ENCODE measurements at places on chromosomes 11 and 22.

GRCh38 chr11:128734103-128734831, 40.4 kb downstream of the FLI1 start:
- DNase-seq: no peak

DNA sequence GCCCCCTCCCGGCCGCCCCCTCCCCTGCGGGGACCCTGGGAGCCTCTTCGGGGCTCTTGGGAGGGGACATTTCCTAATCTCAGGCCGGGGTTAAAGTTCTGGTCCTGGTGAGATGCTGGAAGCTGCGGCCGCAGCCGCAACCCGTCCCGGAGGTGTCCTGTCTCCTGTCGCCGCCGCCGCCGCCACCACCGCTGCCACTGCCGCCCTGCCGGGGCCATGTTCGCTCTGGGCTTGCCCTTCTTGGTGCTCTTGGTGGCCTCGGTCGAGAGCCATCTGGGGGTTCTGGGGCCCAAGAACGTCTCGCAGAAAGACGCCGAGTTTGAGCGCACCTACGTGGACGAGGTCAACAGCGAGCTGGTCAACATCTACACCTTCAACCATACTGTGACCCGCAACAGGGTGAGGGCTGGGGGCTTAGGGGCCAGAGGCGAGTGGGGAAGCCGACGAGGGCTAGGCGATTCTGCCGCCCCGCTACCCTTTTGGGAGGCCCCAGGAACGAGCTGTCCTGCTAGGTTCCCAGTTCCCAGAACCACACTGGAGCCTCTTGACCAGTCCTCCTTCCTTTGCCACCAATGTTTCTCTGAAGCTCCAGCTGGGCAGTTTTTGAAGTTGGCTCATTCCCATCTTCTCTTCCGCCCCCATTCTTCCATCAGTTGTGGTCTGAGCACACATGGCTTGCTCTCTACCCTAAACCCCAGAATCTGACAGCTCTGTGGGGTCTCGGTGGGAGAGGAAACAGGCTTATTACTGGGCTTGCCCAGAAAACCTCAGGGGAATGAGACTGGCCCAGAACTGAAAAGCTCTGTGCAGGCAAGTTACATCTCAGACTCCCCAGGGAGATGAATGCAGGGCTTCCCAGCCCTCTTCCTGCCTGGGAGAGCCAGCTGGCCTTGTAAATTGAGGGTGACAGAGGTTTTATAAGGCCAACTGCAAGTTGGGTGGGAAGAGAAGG, 781 bp downstream of the SIDT2 start:
- DNase-seq: peak; percentile 39

DNA sequence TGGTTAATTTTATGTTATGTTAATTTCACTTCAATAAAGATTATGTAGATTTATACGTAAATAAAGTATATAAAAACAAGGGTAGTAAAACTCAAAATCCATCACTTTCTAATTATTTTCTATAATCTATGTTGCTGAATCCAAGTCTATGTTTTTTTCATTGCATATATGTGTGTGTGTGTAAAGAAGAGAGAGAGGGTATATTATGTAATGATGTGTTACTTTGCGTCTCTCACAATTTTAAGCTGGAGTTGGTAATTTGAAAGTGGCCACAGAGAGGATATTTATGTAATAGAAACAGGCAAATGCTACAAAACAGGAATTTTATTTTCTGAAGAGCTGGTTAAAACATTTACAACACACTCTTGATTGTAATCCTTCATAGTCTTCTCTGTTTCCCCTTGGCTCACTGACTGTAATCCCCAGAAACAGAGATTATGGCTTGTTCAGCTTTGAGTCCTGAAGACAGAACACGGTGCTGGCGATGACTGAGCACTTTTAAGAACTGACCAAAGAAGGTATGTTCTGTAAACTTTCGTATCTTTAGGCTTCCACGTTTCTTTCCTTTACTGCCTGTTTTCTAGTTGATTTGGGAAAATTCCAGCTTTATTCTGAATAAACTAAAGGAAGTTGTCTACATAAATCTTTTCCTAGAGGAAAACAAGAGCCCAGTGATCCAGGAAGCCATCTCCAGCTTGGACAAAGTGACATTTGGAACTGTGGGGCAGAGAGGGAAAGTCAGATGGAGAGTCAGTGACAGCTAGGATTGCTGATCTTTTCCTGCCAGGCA, 43.6 kb downstream of the OR2AG2 start:
- DNase-seq: no peak

GRCh38 chr11:78912778-78913177, 338.1 kb upstream of the NARS2 start:
- DNase-seq: no peak

- no peak for DNase-seq
These were observed 848.3 kb downstream of the TBC1D22A start for GRCh38 chr22:47610764-47611163.

DNA sequence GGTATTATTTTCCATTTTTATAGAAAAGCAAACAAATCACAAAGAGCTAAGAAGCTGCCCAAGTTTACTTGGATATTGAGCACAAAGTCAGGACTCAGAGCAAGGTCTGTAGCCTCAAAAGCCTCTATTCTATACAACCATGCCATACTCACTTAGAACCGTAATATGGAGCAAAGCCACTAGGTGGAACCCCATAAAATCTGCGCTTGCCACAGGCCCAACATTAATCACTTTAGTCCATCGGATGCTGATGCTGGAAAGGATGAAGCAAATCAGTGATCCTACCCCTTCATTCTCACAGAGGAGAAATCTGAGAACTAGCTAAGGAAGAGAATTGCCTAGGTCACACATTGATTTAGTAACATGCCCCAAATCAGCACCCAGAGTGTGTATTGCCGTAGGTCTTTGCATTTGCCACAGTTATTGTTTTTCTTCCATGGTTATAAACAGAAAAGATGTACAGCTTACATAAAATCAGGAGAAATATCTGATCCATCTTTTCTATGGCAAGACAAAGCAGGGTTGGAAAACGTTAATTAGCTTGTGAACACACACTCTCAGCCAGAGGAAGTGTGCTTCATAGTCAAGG, 56.7 kb upstream of the RAB38 start:
- peak; percentile 4 for DNase-seq

DNA sequence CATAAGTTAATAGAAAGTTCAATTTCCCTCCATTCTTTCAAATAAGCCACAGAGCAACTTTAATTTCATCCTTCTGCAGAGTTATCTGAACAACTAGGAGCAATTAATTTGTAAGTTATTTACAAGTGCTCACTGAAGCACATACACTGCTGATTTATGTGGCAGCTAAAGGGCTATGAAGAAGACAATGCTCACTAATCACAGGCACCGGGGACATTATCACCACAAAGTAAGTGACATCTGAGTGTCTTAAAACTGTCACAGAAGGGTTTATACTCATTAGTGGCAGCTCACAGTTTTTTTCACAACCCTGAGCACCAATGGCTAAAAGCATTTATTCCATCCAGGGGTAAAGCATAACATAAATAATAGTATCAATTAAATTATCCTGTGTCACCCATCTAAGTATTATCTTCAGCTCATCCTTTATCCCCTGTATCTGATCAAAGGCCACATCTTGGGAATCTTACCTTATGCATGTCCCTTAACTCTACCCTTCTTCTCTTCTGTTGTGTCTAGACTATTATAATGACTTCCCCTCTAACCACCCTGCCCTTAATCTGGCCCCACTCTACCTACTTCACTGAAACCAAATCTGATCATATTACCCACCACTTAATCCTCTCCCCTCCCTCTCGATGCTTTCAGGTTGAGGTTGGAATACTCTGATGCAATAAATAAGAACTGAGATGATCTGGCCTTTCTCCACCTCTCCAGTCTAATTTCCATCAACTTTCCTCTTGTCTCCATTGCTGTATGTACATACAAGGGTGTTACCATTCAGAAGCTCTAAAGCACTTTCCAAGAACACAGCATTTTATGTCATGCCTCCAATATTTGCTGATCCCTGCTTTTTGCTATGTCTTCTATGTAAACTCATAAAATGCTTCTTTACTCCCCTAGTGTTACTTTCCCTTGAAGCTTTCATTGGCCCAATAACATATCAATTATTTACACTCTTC, 252.7 kb downstream of the CASP12 start:
- no peak for DNase-seq

DNA sequence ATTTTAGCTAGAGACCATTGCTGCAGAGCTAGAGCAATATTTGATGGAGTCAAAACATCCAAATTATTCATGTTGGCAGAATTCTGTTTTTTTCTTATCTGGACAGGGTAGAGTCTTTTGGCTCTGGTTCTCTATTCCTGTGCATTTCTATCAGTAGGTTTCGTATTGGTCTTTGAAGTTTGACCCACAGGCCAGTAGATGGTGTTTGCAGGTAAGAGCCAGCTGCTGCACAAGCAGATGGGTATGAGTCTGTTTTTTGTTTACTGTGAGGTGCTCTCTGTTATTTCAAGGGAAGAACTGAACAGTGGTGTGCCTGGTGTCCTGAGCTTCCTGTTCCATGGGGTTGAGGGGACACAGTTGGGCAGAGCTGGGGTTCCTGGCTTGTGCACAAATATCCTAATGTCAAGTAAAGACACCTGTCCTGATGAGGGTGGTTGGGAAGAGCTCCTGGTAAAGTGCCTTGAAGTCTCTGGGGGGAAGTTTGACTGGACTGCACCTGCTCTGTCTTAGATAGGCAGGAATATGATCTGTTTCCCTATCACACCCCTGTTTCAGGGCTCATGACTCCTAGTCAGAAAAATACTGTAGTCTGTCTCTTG, 34.0 kb upstream of the SLC22A25 start:
- DNase-seq: no peak

GRCh38 chr22:31436132-31436531, 36.7 kb downstream of the DRG1 start:
- DNase-seq: no peak

DNA sequence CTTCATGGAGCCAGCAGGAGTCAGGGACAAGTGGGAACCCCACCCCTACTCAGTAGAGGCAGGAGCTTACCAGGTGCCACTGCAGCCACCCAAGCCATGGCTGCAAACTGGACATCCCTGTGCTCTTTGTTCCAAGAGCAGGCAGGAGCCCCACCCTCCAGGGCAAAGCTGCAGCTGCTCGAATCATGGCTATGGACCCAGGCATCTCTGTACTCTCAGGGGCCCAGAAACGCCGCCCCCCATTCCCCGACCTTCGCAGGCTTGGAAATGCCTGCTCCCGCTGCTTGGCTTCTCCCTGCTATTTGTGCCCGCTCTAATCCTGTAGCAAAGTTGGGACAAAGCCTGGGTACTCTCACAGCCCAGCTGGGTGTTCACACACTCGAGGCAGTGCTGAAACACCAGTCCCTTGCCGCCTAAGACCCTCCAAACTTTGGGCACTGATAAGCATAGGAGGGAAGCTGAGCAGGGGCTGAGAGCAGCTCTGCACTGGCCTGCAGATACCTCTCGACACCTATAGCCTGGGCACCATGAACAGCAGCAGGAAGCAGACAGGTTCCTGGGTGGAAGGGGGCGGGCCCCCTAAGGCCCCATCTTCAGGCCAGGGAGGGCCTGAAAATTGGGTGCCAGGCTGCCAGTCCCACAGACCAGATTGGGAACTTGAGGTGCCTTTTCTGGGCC, 402.4 kb downstream of the LRRC4C start:
- DNase-seq: no peak

DNA sequence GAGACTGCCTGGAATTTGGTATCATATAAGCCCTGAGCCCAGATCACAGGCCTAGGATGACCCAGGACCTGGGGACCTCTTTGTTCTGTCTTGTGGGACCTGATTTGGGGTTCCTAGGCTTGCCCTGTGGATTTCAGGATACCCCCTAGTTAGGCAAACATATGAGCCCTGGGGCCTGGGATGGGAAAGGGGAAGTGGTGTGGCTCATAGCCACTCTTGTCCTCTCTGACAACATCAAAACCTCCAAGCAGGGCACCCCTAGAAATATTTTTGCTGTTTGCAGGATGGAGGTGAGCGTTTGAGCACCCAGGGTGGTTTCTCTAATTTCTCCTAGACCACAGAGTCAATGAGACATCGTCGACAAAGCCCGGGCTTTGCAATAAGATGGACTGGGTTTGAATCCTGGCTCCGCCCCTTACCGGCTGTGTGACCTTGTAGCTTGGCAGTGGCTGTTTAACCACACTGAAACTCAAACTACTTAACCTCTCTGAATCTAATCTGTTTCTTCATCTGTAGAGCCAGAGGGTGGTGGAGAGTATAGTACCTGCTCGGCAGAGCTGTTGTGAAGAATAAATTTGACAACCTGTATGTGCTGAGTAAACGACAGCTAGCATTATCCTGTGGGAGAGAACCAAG, 5.3 kb upstream of the LRRC10B start:
- no peak for DNase-seq

DNA sequence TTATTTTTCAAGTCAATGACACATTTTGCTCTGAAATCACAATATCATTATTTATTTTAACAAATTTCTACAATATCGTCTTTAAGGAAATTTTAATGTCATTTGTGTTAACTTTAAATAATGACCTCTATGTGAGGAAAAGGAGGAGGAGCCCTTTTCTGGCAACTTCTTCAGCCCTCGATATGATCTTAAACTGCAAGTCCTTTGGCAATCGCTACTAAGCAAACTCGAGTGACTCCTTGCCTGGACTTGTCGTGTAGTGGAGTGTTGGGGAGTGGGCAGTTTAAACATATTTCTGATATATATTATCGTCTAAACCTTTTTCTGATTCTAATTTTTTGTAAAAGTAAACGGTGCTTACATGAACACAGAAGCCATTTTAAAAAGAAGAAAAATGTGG, 16.7 kb downstream of the ETS1 start:
- DNase-seq: no peak

- DNase-seq: peak; percentile 62
These were observed 5.7 kb downstream of the CTSD start for GRCh38 chr11:1757861-1758610.

DNA sequence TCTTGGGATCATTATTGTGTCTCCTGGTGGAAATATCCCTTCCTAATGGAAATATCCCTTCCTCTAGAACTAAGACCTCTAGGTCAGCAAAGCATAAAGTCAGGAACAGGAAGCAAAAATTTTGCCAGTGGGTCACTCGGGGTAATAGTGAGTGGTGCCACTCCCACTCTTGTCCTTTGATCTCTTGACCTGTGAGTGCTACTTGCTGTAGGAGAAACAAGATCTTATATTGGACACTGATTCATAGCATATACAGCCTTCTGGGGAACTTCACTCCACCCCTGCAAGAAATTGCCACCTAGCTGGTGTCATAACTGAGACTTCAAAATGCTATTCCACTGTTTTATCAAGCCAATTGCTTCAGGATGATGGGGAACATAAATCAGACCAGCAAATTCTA, 44.7 kb upstream of the TMEM45B start:
- no peak for DNase-seq

DNA sequence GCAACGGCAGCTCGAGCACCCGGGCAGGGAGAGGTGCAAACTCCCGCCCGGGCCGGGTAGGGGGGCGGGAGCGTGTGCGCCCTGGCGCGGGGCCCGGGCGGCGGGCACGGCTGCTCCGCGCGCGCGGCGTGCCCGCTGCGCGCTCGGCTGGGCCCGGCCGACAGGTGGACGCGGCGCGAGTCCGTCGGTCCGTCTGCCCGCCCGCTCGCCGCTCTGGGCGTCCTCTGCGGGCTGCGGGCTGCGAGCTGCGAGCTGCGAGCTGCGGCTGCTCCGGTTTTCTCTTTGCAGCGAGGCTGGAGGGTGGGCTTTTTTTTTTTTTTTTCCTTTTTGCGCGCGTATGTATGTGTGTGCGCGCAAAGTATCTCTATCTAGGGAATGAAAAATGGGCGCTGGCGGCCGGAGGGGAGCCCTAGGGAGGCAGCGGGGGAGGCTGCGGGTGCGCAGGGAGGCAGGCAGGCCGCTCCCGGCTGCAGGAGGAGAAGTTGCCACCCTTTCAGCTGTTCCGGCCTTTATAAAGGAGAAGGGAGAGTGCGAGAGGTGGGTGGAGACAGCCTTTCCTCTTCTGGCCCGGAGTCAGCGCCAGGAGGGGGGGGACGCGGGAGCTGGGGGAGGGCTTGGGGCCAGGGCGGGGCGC, at the start of gene PDGFB:
TSS of gene PDGFB (minus strand) at position 487 of the 634 bp plus-strand sequence. CDS start 1,019 bp downstream, outside the sequence.
- DNase-seq: no peak

GRCh38 chr11:122852796-122853160, 14.5 kb downstream of the CRTAM start:
- no peak for DNase-seq

GRCh38 chr11:46480909-46481308, 89.3 kb upstream of the CHRM4 start:
- DNase-seq: no peak

Data from stimulated activated CD4-positive, alpha-beta T cell treated with anti-CD3 and anti-CD28 coated beads, Interleukin-1b, Interleukin-23, amount 100 ng/mL, for 48 hours (primary cell).